Posterior vena cava (tissue), 2 donors: ENCODE measurements at places on chromosomes 6 and 20. TPM values are rescaled to one million over a fixed set of nuclear protein-coding genes. Genes with fewer than 3 reads are reported as not detected.

The PLA2G7 gene
- 2.7 TPM for total RNA-seq

The HUS1B gene
- 1.2 TPM for total RNA-seq

DNA sequence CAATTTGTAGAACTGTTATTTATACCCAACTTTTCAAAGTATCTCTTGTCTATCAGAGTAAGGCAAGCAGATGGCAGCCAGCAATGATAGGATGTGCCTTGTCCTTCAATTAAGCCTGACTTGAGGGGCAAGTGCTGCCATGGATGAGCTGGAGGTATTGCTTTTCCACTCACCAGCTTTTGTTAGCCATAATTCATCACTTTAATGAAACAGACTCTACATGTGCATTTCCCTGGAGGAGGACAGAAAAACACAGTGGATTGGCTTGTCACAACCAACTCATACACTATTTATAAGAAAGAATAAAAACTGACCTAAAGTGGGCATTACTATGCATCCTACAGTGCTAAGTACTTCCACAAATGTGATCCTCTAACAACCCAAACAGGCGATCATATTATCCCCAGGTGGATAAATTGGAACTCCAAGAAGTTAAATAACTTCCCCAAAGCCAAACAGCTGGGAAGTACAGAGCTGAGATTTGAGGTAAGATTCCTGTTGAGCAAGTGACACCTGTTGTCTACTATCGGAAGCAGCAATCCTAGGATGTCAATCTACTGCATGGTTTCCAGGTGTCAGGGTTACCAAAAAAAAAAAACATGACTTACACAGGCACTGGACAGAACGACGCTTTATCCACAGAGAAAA, 73.9 kb upstream of the NRSN1 start:
- DNase-seq: no peak

GRCh38 chr6:41684311-41685180, 46.3 kb downstream of the MDFI start:
- DNase-seq: peak; percentile 75

The GSTA2 gene
- not detected for total RNA-seq

- DNase-seq: peak; percentile 43
Measured at GRCh38 chr20:946826-947225, 30.7 kb upstream of the ANGPT4 start.

The GMDS gene
- 14.9 TPM for total RNA-seq

GRCh38 chr6:28153546-28153945, 11.9 kb downstream of the ZKSCAN8 start:
- no peak for DNase-seq
